Effector memory CD8-positive, alpha-beta T cell (primary cell): ENCODE measurements at places on chromosomes 12 and 14.

- H3K36me3 ChIP-seq = no peaks in the 10 kb centered on the region
- no peak overlapping the region for H3K4me3 ChIP-seq
- no peak for DNase-seq
- H3K27ac ChIP-seq = no peak overlapping the region
Observed at GRCh38 chr12:11412731-11413130, 17.4 kb upstream of the PRB2 start.

GRCh38 chr12:32087306-32087705 lies 19.3 kb upstream of the BICD1 start:
- DNase-seq = no peak
- H3K27me3 ChIP-seq = no peaks in the 10 kb centered on the region
- H3K4me1 ChIP-seq = no peaks in the 10 kb centered on the region
- H3K27ac ChIP-seq = no peak overlapping the region

DNA sequence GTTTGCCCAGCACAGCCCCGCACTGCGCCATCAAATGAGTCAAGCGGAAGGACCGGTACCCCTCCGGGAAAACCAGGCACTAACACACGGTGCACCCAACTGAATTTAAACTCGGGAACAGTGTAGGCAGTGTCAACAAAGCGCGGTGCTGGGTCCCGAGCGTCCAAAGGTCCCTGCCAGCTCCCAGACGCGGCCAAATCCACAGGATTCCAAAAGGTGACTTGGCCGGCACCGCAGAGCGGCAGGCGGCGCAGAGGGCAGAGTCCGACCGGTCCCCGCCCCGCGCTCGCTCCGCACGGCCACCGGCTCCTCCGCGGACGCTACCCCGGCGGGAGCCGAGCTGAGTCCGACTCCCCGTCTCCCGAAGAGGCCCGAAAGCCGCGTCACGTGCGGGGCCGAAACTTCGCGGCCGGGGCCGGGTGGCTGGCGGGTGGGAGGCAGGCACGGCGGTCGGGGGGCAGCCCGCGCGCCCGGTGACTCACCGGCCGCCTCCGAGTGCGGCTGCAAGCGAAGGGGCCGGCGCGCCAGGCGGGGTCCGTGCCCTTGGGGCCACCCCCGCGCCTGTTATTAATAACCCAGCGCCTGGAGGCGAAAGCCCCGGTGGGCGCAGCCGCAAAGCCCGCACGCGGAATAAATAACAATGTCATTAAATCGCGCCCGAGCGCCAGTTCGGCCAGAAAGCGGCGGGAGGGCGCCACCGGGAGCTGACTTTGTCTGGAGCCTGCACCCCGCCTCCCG lies 863 bp downstream of the DENND5B start:
- H3K36me3 ChIP-seq = no peaks in the 10 kb centered on the region
- DNase-seq = no peak
- peaks cover 70% of the 10 kb centered on the region for H3K27me3 ChIP-seq
- H3K4me3 ChIP-seq = peak overlapping the region; percentile 71

GRCh38 chr14:91237219-91237618 lies 7.3 kb downstream of the GPR68 start:
- H3K27me3 ChIP-seq = no peaks in the 10 kb centered on the region
- H3K4me1 ChIP-seq = peaks cover 71% of the 10 kb centered on the region
- no peak overlapping the region for H3K4me3 ChIP-seq
- H3K27ac ChIP-seq = no peak overlapping the region

- peaks cover 30% of the 10 kb centered on the region for H3K27me3 ChIP-seq
- DNase-seq = peak; percentile 8
- H3K4me1 ChIP-seq = peaks cover 6% of the 10 kb centered on the region
- no peaks in the 10 kb centered on the region for H3K36me3 ChIP-seq
- H3K4me3 ChIP-seq = peak overlapping the region; percentile 58
- peak overlapping the region; percentile 47 for H3K27ac ChIP-seq
Observed at GRCh38 chr12:48296586-48297282, 54.0 kb downstream of the ZNF641 start.

DNA sequence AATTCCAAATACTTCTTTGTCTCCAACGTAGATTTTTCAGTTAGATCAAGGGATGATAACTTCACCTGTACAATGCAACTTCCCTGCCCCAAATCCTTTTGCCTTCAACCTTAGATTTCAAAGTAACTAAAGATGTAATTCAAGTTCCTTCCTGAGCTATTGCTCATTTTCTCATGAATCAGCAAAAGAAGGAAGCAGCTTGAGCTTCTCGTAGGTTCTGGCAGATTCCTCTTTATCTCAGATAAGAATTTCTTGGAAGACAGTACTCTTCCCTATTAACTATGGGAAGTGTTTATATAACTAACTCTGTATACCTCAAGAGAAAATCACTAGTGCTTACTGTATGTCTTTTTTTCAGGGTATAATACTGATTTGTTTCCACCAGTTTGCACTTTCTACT lies 203.8 kb downstream of the RASSF9 start:
- H3K4me3 ChIP-seq = no peak overlapping the region
